ENCODE measurements at places on chromosomes 1 and 21.

DNA sequence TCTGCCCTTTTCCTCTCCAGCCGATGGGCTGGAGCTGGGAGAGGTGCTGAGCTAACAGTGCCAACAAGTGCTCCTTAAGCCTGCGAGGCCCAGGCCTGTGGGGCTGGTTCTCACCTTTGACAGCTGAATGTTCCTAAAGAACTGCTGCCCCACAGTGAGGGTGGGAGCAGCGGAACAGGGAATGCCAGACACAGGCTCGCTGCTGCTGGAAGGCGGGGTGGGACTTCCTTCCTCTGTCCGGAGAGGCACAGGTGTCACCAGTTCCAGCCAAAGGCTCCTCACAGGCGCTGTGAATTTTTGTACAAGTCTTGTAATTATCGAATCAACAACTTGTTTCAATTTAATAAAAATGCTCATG lies 47.1 kb downstream of the COQ8A start:
- DNase-seq: no peak

- no peak for DNase-seq
Observed at GRCh38 chr1:7380712-7381111, 390.4 kb upstream of the VAMP3 start.

DNA sequence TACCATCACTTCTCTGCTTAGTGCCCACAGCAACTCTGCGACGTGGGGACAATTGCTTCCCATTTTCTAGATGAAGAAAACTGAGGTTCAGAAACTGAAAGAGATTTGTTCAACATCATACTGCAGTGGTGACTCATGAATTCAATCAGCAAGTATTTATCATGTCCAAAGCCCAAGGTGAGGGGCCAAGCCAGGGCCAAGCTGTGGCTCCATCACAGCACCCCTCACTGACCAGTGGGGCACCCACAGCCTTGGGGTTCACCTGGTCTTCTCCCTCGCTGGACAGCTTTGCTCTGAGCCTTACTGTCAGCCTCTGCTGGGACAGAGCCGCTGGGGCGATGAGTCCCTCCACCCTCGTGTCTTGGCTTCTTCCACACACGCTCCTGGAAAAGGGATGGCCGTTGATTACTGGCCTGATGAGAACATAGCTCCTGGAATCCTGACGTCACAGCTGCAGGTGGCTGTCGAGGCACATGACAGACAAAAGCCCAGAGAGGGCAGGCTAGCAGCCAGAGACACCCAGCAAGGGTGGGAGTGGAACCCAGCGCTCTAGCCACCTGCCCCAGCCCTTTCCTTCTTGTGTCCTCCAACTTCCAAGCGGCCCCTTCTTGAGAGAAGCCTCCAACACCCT lies 6.2 kb downstream of the EDN2 start:
- DNase-seq: no peak

DNA sequence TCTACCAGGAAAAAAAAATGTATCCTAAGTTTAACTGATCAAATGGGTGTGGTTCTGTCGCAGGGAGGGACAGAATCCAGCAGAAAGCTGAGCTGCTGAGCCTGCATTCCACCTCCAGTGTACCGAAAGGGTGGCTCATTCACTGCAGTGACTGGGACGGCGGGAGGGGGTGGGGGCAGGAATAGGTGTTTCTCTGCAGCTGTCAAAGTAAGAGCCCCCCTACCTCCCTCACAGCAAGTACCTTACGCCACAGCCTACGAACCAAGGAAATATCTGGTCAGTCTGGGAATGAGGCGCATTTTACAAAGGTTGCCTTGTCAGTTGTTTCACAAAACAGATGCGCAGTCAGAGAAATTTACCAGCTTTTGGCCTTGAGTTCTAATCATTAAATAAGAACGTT lies 1.7 kb downstream of the S100B start:
- no peak for DNase-seq

Measured in NCI-H1092 (cell line).